ENCODE measurements at places on chromosomes 6 and 20.

GRCh38 chr6:12354499-12354898 is 64.3 kb downstream of the EDN1 start:
- peak; percentile 91 for DNase-seq

GRCh38 chr6:29502597-29502996 is 14.8 kb upstream of the MAS1L start:
- peak; percentile 42 for DNase-seq

GRCh38 chr6:112030206-112030960 is 23.5 kb upstream of the CCN6 start:
- no peak for DNase-seq

GRCh38 chr6:142045380-142046278 is 87.1 kb upstream of the GJE1 start:
- peak; percentile 78 for DNase-seq

DNA sequence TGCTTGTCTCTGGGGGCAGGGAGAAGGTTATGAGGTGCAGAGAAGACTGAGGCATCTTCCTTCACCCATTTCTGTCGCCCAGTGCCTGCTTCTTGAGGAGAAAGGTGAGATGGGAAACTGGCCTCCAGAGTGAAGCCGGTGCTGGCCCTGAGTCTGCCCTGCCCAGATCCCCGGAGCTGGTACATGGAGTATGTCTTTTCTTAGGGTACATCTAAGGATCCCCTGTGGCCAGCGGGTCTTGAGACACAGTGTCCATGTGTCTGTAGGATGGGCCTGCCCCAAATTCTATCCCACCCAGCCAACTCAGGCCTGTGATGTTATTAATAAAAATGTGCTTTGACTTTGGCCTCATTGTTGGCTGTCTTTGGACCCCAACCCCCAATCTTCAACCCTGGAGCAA is 8.8 kb upstream of the BAK1 start:
- DNase-seq, result no peak

- no peak for DNase-seq
Observed at GRCh38 chr6:12440981-12441380, 150.8 kb downstream of the EDN1 start.

DNA sequence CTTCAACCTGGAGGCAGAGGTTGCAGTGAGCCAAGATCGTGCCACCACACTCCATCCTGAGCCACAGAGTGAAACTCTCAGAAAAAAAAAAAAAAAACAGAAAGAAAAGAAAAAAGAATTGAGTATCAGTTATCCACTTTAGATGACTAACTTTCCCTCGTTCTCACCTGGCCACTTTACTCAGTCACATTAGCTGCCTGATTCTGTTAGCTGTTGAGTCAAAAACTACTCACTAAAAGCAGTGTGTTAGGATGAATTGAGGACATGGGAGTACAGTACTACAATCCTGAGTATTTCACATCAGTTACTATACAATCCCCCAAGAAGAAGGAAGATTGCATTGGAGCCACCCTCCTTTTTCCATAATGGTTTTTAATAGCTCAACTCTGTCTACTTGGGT is 114.6 kb downstream of the ADAT2 start:
- DNase-seq, result no peak

GRCh38 chr6:27293436-27294098 is 18.5 kb downstream of the POM121L2 start:
- DNase-seq, result peak; percentile 66

DNA sequence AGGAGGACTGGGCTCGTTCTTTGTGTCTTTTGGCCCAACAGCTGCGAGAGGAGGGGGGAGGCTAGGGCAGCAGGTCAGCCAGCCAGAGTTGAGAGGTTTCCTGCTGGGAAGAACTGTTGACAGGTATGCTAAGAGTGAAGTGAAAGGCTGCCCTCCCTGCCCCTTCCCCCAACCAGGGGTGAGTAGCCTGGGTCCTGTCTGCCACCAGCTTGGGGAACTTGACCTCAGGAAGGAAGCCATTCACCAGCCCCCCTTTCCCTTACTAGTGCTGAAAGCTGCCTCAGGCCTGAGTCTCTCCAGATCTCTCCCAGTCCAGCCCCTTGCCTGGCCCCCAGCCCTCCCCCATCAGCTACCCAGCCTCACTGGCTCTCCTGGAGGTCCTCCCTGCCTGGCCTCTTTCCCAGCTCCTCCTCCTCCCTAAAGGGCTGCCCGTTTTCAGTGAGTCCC is 20.7 kb upstream of the ZNF76 start:
- DNase-seq, result no peak

DNA sequence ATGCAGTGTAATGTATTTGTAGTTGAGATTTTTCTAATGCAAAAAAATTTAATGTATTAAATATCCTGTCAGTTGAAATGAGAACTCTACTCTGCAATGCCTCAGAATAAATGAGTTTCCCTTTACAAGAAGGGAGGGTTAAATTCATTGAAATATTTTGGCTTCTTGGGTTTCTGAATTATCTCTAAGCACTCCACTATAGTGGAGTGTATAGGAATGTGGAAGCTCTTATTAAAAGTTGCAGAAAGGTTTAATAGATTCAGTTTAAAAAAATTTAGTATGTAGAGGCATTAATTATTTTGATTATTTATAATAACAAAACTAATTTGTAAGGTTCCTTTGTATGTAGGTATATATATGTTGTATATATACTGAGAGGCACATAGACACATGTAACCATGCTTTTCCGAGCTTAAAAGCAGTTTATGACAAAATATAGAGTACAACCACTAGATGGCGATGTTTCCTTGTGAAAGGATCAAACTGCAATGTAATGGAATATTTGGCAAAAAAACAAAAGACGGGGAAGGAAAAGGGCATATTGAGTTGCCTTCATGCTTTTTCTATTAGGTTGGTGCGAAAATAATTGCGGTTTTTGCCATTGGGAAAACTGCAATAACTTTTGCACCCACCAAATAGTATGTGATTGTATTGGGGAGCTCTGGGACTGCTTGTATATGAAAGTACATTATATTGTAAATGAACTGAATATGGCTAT is 144.2 kb downstream of the MYO6 start:
- DNase-seq, result peak; percentile 79

- DNase-seq, result no peak
Observed at GRCh38 chr6:166724576-166724975, 97.5 kb upstream of the RPS6KA2 start.

- DNase-seq, result no peak
Observed at GRCh38 chr20:59781226-59781625, 152.2 kb downstream of the SYCP2 start.

GRCh38 chr6:4055420-4056041 is 23.4 kb downstream of the FAM217A start:
- DNase-seq, result peak; percentile 76

- DNase-seq, result no peak
Observed at GRCh38 chr20:59813948-59814839, 119.2 kb downstream of the SYCP2 start.

Data from fibroblast of gingiva (primary cell).